SW 1271 (cell line): ENCODE measurements at places on chromosomes 1 and 21.

DNA sequence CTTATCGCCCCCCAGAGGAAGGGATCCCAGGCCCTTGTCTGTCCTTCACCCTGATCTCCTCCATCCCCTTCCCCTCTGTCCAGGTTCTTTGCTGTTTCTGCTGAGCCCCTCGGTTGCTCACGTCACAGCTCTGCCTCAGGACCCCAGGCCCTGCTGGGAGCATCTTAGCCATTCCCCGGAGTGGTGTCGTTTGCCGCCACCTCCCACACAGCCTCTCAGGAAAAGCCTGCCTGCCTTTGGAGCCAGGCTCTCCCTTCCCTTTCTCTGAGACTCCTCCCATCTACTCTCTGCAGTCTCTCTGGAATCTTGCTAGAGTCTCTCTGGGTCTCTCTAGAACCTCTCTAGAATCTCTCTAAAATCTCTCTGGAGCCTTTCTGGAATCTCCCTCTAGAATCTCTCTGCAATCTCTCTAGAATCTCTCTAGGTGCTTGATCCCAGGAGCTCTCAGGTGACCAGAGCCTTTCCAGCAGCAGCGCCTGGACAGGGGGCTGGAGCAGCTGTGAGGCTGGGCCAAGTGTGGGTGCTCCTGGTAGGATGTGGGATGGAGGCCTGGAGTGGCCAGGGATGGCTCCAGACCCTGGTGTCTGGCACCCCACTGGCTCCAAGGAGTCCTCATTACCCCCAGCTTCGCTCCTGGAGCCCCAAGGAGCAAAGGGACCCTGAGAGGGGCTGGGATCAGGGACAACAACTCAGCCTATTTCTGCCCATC lies 283.2 kb upstream of the VAMP3 start:
- DNase-seq, result no peak

DNA sequence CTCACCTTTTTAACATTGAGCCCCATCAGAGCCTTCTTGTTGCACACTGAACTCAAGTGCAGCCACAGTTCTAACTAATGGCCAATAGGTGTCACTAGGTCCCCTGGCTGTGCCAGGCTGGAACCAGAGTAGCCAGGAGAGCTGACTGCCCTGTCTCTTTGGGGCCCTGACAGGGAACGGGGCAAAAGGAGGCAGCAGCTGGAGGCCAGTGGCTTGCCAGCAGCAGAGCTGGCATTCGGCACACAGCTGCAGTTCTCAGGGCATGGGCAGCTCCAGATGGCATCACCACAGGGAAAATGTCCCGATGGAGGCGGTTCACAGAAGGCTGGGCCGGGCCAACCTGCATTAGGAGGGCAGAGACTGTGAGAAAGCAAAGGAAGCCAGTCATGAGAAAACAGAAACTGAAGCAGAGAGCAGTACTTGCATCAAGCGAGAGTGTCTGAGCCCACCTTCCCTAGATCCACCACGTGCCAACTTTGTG lies 188.6 kb downstream of the FCRL5 start:
- no peak for DNase-seq

DNA sequence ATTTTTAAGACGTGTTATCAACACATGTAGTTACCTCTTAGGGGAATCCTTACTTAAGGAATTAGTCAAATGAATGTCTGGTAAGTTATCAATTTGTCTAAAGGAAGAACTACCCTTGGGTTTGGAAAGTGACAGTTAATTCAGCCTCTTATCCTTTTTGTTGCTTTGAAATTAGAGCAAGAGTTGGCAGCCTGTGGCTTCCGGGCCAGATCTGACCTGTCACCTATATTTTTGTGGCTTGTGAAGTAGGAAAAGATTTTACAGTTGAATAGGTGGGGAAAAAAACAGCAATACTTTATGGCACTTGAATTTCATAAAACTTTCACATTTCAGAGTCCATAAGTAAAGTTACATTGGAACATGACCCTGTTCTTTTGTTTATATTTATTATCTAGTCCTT lies 5.5 kb downstream of the MRPS6 start:
- no peak for DNase-seq

GRCh38 chr1:226125097-226125630 lies 61.4 kb downstream of the ACBD3 start:
- peak; percentile 42 for DNase-seq

DNA sequence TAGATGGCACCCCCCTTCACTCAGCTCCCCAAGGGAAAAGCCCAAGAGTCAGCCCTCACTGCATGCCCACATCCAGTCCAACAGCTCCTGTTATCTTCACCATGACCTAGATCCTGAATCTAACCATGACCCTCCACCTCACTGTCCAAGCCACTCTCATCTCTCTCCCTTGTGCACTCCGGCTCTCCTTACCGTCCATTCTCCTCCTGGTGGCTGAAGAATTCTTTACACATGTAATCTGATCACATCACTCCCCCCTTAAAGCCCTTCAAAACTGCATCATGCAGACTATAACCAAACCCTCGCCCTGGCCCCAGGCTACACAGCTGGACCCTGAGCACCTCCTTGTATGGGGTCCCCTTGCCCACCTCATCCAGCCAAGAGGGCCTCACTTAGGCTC lies 14.0 kb upstream of the PAQR7 start:
- no peak for DNase-seq

GRCh38 chr1:208874915-208875314 lies 630.7 kb upstream of the PLXNA2 start:
- DNase-seq, result no peak

GRCh38 chr1:42456754-42457089 lies 379 bp downstream of the PPCS start:
- DNase-seq, result no peak

GRCh38 chr1:97893844-97894243 lies 27.0 kb downstream of the DPYD start:
- no peak for DNase-seq

DNA sequence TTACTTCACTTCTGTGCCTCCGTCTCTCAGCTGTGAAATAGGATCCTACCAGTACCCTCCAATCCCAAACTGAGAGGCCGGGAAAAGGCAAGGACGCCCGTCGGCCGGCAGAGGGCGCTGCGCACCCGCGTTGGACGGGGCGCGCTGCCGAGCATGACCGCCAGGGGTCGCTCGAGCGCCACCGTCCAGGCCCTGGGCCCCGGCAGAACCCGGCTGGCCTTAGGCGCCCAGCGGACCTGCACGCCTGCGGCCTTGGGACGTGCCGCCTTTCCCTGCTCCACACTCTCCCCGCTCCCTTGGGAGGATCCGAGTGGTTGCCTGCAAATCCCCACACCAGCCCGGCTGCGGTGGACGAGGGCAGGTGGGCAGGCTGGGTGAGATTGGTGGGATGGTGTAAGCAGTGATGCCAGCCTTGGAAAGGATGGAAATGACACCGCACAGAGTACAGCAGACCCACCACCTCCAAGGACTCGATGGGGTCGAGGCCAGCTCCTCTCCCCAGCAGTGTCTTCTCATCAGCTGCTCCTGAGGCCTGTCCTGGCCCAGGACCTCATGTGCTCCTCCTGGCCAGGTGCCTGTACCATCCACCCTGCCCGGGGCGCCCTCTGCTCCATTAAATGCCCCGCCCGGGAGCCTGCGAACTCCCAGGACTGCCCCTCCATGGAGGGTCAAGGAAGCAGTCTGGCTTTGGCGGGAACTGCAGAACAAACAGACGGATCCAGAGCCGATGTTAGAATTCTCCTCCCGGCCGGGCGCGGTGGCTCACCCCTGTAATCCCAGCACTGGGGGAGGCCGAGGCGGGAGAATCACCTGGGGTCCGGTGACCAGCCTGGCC lies 47.4 kb upstream of the LBR start:
- DNase-seq, result no peak

DNA sequence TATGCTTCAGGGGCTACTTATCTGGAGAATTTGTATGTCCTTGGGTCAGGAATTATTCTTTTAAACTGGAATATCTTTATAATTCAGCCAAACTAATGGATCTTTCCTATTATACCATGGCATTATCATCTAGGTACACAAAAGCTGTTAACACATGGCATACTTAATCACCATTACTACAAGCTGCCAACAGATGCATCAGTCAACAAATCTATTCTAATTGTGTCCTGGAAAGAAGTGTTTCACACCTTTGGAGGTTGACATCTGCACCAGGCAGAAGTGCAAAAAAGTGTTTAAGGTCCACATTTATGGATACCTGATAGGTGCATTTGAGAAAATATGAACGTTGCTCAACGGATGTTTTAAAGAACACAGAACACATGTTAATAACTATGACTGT lies 470.2 kb upstream of the ADGRL2 start:
- no peak for DNase-seq

DNA sequence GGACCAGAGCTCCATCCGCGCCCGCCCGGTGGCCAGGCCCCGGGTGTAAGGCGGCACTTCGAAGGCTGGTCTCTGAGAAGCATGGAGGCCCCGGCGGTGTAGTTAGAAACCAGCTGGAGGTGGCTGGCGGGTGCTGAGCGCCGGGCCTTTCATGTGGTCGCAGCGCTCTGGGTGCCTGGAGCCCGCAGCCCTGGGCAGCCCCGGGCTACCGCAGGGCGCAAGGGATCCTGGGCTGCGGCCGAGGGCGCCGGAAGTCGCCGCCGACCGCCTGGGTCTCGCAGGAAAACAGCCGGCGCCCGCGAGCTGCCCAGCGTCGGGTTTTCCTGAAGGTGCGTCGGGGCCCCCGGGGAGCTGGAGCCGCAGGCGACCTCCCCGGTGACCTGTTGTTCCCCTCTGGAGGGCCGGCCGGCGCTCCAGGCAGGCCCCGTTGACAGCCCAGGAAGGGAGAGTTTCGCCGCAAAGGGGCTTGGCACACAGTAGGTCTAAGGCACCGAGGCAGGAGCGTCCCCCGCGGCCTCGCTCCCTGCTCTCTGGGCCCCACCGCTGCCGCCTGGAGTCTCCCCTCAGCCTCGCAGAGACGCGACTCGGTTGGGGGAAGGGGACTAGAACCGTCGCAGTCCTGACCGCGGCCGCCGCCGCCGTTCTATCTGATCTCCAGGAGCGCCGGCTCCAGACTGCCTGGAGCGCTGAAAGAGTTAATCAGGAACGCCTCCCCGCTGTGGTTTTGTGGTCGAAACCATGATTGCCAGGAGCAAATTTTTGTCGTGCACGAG lies 2.7 kb downstream of the GRHL3 start:
- DNase-seq, result no peak

GRCh38 chr1:227437495-227438008 lies 119.3 kb upstream of the CDC42BPA start:
- DNase-seq, result peak; percentile 54

- no peak for DNase-seq
These were observed 52.6 kb upstream of the EPS8L3 start for GRCh38 chr1:109816175-109816811.

DNA sequence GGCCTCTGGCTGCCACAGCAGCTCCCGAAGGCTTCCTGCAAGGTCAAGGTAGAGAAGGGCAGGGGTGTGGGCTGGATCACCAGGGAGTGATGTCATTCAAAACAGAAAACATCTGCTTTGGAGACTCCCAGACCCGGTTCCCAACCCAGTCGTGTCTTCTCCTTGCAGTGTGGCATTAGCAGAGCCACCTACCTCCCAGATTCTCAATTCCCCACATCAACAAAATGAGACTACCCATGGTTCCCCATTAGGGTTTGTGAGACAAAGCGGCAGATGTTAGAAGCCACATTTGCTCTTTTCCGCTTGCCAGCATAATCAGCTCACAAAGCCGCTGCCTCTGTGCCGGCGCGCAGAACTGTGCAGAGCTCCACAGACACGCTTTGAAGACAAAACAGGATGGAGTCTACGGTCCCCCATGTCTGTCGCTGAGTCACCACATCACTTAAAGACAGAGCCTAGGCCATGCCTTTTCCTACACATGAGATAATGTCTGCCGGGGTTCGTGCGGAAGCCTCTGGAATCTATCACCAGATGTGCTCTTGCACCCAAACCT lies 12.5 kb downstream of the KIF17 start:
- DNase-seq, result no peak

DNA sequence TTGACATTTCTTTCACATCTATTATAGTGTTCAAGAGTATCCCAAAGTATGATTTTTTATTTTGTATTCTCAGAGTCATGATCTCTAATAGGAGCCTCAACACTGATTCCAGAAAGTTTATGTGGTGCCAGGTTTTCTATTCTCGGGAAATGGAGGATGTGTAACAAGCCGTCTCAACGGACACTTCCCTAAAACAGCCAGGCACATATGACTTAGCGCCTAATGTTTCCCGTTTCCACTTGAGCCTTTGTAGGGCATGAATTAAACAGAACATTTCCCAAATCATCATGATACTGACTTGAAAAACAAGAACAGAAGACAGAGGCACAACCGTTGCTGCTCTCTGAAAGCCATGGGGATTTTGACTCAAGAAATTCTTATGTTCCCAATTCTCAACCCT lies 8.0 kb downstream of the CYYR1 start:
- DNase-seq, result no peak

- DNase-seq, result peak; percentile 18
These were observed 1.6 kb upstream of the METTL25B start for GRCh38 chr1:156726549-156727226.

GRCh38 chr1:154786804-154787570 lies 83.1 kb downstream of the KCNN3 start:
- no peak for DNase-seq

GRCh38 chr21:38490411-38491020 lies 7.8 kb downstream of the ERG start:
- DNase-seq, result no peak

DNA sequence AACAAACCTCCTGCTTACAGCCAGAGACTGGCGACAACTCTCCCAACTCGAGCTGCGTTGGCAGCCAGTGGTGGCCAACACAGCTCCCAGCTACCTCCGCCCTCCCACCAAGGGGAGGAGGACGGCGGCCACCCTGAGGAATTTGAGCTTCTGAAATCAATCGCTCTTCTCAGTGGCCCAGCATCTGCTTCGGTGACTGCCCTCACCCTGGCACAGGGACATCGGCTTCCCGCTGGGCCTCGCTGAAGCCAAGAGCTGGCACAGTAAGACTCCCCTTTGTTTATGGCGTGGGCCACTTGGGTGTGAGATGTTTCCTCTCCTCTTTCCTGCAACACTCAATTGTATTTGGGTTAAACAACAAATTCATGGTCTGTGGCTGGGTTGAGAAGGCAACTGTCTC lies 136.2 kb downstream of the ZBTB18 start:
- DNase-seq, result no peak

GRCh38 chr1:18062185-18062584 lies 45.4 kb upstream of the IGSF21 start:
- DNase-seq, result no peak
